NCI-H1105 treated with DMSO at 0.1 percent for 48 hours (cell line): ENCODE measurements at places on chromosomes 1 and 21.

DNA sequence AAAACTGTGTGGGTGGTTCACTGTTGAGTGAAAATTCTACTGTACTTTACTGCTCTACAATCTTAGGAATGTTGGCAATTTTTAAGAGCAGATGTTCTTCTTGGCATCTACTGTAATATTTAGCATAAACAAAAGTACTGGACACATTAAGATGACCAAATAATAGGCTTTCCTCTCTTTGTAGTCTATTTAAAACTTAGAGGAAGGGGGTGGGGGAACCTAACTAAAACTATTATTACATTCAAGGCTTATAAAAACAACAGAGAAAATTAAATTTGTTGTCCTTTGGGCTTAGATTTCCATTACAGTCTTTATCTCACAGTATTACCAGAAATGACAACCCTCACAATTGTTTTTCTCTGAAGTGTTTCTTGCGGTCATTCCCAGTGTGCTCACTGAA lies 181.2 kb downstream of the PLPPR4 start:
- DNase-seq: no peak

GRCh38 chr21:18715606-18716005 lies 312.0 kb upstream of the TMPRSS15 start:
- DNase-seq: no peak

- DNase-seq: peak; percentile 91
Measured at GRCh38 chr1:206705191-206705590, 20.5 kb downstream of the MAPKAPK2 start.

GRCh38 chr21:39037807-39038405 lies 145.3 kb downstream of the PSMG1 start:
- DNase-seq: no peak

DNA sequence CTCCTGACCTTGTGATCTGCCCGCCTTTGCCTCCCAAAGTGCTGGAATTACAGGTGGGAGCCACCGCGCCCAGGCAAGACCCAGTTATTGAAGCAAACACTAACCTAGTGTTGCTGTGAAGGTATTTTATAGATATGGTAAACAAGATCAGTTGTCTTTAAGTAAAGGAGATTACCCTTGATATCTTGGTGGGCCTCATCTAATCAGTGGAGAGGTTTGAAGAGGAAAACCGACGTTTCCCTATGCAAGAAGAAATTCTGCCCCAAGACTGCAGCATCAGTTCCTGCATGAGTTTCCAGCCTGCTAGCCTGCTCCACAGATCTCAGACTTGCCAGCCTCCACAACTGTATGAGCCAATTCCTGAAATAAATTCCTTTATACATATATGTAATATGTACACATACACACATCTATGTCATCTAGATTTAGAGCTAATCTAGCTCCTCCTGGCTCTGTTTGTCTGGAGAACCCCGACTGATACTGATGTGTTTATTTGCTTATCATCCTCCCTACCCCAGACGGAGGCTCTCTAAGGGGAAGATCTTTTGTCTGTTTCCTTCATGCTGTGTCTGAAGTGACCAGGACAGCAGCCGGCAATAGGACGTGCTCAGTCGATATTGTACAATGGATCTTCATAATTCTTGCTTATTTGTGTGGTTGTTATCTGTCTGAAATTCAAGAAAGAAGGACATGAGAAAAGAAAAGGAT lies 90.9 kb downstream of the IER5 start:
- no peak for DNase-seq

DNA sequence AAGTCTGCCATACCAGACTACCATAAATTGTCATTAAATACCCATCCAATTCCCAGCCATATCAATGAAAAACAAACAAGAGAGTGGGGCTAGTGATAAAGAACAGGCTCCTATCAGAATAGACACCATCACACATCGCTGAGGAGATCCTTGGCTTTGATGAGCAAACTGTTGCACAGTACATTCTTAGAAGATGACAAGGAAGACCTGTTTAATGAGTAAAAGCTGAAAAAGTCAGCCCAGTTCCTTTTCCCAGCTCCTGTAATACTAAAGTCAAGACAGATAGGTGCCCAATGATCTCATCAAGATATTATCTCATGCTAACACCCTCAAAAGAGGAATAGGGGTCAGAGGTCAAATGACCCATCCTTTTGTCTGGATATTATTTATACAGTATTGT lies 164.5 kb upstream of the COA6 start:
- no peak for DNase-seq

GRCh38 chr1:227731241-227731677 lies 3.8 kb downstream of the JMJD4 start:
- no peak for DNase-seq

DNA sequence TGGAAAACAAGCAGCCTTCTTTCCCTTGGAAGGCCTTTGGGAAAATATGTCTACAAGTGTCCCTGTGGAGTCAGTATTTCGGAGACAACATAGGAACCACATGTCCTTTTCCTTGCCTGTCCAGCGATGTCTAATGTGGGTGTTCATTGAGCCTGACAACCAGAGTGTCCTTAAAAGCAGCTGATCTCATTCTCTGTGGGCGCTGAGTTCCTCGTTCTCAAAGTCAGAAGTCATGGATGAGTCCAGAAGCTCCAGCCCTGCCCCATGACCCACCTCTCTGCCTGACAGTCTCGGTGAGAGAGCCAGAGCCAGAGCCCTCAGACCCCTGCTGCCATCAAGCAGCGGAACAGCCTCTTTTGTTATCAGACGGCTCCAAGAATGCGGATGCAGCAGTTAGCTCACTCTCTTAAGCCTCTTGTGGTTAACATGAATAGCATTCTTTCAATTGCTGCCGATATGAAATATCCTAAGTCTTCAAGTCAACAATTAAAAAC lies 329.2 kb downstream of the TGFB2 start:
- DNase-seq: no peak

- no peak for DNase-seq
Measured at GRCh38 chr1:229231754-229232119, 39.2 kb upstream of the RAB4A start.

DNA sequence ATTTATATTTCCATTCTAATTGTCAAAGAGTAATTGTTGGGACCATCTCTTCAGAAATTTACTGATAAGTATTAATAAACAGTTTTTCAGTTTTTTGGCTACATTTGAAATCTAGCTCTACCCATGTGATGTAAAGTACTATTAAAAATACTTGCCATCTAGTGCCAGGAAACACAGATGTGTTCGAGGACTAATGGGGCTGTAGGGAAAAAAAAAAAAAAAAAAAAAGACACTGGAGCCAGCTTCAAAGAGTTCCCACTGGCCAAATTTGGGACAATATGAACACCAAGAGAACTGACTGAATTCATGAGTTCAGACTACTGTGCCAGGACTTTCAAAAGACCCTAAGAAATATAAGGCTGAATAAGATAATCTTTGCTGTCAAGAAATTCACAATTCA lies 65.2 kb upstream of the GFI1 start:
- DNase-seq: peak; percentile 77

DNA sequence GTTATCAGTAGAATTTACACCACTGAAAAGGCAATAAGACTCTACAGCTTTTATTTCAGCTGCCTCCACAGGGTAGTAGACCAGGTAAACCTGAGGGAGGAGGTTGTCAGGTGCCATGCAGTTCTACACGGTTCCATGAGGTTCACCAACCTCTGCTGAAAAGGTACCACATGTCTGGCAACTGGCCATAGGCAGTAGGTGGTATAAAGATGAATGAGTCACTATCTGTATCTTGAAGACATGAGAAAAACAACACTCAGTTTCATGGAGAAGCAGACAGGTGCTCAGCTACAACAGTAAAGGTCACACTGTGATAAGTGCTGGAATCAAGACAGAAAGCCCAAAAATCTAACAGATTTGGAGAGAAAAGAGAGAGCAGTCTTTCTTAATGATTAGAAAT lies 145.4 kb downstream of the PTGER3 start:
- no peak for DNase-seq

DNA sequence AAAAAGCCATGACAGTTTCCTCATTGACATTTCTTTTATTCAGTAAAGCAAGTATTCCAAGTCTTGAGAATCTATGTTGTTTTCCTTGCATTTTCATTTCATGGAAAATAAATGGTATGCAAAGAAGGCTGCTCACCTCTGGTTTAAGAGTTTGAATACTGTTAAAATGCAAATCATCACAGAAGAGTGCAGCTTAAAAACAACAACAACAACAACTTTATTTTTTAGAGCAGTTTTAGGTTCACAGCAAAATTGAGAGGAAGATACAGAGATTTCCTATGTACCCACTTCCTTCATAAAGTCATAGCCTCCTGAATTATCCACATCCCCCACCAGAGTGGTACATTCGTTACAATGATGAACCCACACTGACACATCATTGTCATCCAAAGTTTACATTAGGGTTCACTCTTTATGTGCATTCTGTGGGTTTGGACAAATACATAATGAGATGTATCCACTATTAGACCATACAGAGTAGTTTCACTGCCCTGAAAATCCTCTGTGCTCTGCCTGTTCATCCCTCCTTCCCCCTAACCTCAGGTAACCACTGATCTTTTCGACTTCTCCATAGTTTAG lies 39.2 kb downstream of the CD2 start:
- no peak for DNase-seq

- no peak for DNase-seq
Measured at GRCh38 chr21:45325206-45326168, 37.8 kb upstream of the POFUT2 start.

- DNase-seq: no peak
Measured at GRCh38 chr1:171718216-171718615, 23.6 kb downstream of the VAMP4 start.

- DNase-seq: no peak
Measured at GRCh38 chr1:12798911-12799310, 7.7 kb downstream of the PRAMEF1 start.

DNA sequence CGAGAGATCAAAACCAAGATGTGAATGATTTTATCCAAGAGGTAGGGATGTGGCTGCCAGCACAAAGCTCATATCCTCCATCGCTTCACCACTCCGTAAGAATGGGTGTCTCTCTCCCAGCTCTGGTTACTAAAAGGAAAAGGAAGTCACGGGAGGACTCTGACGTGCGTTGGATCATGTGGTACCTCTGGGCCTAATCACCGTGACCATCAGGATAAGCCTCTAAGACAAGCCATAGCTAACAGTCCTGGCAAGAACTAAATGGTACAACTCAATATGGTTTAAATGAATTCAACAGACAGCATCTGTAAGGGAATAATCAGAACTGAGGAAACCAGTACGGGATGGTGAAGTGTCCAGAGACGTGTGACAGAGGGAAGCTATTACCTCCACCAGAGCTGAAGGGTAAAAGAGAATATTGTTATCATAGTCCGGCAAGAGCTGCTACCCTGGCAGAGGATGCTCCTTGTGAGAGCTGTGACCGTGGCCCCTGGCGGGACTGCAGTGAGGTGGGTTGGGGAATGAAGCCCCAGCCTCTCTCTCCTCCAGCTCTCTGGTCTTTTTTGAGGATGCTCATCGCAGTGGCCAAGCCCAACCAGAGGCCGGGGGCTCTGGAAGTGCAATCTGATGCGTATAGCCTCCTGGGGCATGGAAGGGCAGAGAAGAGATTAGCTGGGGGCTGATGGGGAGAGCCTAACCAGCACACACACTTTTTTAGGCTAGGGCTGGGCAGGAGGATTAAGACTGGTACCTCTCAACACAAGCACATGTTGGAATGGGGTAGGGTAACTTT lies 54.2 kb downstream of the KIAA1614 start:
- no peak for DNase-seq

- peak; percentile 37 for DNase-seq
Measured at GRCh38 chr1:177163844-177164379, 600 bp downstream of the ASTN1 start.

- no peak for DNase-seq
Measured at GRCh38 chr21:34926803-34927467, 122.2 kb downstream of the RUNX1 start.

GRCh38 chr1:205192287-205192686 lies 19.2 kb downstream of the DSTYK start:
- DNase-seq: no peak

- DNase-seq: no peak
Measured at GRCh38 chr1:243440406-243440805, 184.6 kb downstream of the SDCCAG8 start.

DNA sequence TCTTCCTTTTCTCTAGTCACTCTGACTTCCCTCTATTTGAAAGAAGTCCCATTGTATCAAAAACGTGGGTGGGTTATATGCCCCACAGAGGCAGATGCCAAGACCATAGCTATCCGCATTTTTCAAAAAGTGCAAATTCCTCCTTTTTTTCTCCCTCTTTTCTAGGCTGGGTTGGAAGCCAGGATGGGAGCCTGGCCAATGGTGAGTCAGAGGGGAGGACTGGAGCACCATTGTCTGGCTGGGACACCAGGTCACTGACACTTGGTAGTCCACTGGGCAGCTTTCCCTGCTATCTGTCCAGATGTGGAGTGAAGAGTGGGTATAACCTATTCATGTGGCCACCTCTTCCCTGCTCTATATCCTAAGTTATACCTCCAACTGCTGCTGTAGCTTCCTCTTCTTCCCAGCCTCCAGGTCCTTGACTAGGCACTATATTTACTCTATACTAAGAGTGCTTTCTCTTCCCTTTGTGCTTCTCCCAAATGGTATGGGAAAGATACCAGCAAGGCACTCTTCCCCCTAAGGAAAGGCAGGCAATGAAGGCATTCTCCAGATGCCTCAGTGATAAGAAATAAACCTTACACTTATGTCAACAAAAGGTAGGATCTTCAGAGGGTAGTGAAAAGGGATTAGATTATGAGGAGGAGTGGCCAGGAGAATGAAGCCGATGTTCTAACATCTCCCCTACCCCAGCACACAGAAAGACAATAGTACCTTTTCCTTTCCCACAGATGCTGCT lies 12.9 kb downstream of the PI4KB start:
- DNase-seq: no peak

DNA sequence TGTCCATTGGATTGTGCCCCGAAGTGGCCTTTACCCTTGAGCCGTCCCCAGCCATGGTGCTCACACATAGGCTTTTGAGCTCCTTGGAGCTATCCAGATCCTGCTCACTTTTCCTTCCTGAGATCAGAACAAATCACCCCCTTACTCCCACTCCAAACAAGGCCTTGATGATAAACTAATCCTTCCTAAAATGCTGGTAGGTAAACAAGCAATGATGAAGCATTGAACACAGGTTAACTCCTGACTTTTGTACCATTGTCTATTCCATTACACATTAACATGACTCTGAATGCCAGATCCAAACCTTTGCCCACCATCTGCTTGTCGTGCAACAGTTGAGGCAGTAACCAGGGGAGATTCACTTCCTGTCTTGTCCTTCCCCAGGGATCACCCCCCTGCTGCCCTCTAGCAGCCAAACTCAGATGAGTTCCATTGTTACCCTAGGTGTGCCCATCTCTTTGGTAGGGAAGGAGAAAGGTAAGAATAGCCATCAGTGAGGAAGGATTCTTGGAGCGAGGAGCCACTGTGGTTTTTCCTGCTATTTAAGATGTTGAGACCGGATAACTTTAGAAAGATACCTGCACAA lies 79.5 kb upstream of the DNAJC6 start:
- DNase-seq: no peak

GRCh38 chr21:46550116-46550941 lies 54.6 kb downstream of the S100B start:
- DNase-seq: no peak

DNA sequence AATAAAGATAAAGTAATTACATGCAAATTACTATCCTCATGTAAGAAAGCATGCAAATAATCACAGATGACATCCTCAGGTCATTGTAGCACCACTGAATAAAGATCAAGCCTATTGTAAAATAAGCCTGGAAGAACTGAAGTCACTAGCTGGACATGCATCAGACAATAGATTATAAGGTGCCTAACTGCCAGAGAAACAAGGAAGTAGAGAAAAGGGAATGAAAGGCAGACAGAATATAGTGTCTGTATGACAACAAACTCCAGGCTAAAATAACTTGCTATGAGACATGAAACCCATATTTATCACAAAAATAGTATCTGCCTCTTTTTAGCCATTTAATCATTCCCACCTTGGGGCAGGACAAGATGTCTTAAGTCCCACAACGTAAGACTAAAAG lies 108.7 kb downstream of the ENAH start:
- no peak for DNase-seq
